Stimulated activated naive CD4-positive, alpha-beta T cell (primary cell): ENCODE measurements at places on chromosomes 6 and 20.

DNA sequence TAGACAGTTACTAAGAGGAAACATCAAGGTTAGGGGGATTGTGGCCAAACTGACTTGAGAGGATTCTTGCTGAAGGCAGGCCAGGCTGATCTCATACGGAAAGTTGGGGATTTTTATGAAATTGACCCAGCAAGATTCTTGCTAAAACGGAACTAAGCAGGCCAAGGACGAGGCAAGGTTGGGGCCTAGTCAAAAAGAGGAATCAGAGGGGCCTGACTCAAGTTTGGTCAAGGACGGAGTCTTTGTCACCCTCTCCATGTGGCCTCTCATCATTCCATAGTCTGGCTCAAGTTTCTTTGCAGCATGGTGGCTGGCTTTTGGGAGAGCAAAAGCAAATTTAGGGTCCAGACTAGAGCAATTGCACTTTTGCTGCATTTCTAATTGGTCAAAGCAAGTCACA, 7.9 kb upstream of the HECA start:
- no peak for DNase-seq

DNA sequence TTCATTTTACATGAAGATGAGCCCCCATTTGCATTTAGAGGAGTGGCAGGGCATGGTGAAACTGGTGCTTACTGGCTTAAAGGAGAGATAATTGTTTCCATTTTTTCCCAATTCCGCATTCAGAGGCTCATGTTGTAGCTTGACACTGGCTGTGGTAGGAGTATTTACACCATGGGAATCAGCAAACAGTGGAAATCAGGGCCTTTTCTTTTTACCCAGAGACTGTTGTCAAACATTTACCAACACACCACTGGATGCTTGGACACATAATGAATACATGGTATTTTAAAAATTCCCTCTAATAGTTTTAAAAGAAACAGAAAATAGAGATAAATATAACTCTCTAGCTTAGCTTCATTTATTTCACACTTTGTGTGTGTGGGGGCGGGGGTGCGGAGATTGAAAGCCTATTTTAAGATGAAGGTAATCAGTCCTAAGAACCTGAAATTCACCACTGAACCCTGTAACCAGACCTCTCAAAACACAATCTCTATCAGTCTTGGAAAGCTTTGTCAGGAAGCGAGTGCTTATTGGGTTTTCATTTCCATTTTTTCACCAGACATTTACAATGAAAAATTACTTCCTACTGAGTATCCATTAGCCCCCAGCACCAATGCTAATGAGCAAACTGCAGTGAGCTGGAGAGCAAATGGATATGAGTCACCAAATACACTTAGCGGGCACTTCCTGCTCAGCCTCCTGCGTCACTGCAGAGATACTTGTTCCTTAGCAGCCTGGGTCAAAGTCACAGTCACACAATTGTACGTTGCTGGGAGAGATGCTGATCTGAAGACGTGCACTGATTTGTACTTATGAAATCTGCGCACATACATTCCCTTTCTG, 532.0 kb downstream of the BCKDHB start:
- no peak for DNase-seq

DNA sequence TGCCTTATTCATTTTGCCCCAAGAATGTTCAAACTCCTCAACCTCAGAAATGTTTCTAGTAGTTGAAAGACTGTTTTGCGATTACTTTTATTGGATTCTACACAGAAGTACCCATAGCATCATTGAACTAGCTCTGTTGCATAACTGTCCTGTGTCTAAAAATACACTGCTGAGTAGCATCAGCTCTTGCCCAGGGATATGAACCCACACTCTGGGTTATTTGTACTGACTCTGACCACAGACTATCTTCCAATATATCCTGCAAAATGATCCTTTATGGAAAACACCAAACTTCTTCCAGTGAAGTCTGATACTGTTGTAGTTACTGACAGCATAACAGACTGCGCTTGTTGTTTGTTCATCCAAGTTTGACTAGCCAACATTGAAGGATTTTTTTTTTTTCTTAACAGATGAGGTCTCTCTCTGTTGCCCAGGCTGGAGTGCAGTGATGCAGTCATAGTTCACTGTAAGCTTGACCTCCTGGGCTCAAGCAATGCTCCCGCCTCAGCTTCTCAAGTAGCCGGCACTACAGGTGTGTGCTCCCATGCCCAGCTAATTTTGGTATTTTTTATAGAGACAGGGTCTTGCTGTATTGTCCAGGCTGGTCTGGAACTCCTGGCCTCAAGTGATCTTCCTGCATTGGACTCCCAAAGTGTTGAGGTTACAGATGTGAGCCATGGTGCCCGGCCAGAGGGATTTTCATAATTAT, 49.9 kb downstream of the TULP4 start:
- no peak for DNase-seq

GRCh38 chr20:47960277-47960676, 175.0 kb upstream of the SULF2 start:
- no peak for DNase-seq

DNA sequence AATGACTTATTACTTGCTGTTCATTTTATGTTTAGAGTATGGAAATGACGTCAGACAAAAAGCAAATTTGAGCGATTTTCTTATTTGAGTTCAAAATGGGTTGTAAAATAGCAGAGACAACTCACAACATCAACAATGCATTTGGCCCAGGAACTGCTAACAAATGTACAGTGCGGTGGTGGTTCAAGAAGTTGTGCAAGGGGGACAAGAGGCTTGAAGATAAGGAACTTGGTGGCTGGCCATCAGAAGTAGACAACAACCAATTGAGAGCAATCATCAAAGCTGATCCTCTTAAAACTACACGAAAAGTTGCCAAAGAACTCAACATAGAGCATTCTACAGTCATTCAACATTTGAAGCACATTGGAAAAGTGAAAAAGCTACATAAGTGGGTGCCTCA, 43.8 kb downstream of the REV3L start:
- no peak for DNase-seq

DNA sequence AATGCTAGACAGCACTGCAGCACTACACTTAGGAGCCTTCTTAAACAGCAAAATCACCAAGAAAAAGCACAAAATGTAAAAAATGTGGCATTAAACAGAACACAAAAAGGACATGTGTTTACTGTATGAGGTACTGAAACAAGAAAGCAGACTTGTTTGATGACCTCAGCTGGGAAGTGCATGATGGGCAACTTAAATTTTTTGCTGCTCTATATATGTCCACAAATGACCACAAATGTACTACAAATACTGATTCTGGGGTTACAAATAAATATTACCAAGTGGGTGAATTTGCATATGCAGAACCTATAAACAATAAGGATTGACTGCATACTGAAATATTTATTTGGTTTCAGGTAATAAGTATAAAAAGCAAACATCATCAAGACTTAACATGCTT, 13.1 kb downstream of the RAB23 start:
- no peak for DNase-seq

- no peak for DNase-seq
Measured at GRCh38 chr6:137240168-137240567, 21.0 kb upstream of the IFNGR1 start.

GRCh38 chr6:28525496-28526039, at the start of gene GPX5:
TSS of gene GPX5 (plus strand) at chr6:28525881. CDS start at chr6:28526014, 133 bp downstream.
- DNase-seq, result no peak

- no peak for DNase-seq
Measured at GRCh38 chr6:170258407-170258806, 32.5 kb downstream of the DLL1 start.

- DNase-seq, result no peak
Measured at GRCh38 chr20:62056975-62057374, 8.7 kb downstream of the TAF4 start.

DNA sequence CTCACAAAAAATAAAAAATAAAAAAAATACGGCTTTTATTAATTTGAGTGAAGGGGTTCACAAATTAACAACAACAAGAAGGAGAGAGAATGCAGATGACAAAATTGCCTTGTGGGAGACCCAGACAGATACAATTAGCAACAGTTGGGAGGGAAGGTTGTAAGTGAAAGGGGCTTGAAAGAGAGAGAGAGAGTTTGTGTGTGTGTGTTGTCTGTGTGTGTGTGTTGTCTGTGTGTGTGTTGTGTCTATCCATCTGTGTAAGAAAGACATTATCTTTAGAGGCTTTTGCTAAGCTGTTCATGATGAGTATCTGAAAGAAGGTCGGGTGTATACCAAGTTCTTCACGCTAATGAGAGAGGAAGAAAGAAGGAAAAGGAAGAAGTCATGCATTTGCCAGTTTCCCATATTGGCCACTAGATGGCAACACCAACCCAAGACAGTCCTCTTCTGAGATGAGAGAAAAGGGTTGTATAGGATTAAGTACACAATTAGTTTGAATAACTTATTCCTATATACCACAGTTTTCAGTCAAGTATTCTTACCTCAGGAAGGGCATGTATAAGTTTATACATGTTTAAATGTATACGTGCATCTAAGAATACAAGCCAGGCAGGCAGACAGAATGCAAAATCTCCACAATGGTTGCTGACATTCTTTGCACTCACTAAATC, 63.7 kb upstream of the CD2AP start:
- peak; percentile 19 for DNase-seq

DNA sequence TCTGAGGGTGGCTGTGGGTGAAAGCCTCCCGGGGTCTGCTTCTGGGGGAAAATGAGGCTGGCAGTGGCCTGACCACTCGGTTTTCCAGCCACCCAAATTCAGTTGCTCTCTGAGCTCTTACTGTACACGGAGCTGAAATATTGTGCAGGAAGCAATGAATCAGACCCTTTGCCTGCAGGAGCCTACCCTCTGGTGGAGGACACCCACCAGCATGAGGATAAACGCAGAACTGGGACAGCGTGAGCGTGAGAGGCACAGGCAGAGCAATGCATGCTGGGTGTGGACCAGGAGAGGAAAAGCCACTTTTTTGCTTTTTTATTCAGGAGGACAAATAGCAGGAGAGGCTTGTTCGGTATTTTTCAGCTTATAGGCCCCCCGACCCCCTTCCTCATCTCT, 298.0 kb downstream of the QKI start:
- no peak for DNase-seq

- peak; percentile 67 for DNase-seq
Measured at GRCh38 chr6:53179961-53180651, 31.5 kb upstream of the GCM1 start.

- no peak for DNase-seq
Measured at GRCh38 chr20:54340206-54340605, 132.3 kb downstream of the PFDN4 start.

DNA sequence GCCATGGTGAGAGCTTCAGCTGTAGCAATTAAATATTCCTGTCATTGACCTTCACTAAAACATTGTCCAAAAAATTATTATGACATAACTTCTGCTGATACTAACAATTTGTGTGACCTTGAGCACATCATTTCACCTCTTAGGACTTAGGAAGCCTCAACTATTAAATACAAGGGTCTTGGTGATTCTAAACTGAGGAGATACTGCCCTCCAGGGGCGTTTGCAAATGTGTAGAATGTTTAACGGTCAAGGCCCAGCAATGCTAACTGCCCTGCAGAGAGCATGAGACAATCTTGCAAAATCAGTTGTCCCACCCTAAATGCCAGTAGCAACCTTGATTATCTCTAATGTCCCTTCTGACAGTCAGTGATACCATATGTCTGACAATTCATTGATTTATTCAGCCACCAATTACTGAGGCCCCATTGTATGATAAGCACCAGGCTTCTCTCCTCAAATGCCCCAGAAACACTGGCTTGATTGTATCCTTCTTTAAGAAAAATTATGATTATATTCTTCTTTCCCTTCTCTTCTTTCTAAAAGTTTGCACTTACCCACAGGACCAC, 284.1 kb upstream of the PLN start:
- DNase-seq, result no peak

DNA sequence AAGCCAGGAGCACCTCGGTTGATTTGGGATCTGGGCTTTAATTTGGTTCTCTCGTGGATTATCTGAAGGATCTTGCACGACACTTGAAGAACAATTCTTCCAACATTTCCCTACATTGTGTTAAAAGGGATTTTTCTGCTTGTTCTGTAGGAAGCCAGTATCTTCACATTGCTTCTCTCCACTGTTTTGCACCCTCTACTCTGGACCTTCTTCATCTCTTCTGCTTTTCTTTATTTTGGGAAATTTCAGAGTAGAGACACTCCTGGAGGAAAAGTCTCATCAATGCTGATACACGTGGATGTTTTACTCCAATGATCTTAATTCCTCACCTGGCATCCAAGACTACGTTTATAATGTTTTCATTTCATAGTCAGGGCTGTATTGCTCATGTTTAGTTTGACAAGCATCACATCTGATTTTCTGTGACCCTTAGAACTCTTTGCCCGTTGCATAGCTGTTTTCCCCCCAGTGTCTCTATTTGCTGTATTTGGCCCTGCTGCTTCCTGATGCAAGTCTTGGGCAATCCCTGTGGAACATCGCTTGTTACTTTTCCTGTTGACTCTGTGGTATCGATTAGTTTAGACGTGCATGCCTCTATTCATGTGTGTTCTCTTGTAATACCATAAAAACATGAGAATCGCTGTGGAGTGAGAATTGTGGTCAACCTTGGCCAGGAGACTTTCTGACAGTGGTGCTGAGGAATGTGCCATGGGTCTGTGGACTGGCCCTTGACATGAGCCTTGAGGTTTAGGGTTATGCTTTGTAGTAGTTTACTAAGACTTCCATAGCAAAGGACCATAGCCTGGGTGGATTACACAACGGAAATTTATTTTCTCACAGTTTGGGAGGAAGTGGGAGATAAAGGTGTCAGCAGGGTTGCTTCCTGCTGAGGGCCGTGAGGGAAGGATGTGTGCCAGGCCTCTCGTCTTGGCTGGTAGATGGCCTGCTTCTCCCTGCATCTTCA, 12.5 kb downstream of the PLCB1 start:
- no peak for DNase-seq

GRCh38 chr6:12266571-12266970, 23.6 kb upstream of the EDN1 start:
- DNase-seq, result no peak

DNA sequence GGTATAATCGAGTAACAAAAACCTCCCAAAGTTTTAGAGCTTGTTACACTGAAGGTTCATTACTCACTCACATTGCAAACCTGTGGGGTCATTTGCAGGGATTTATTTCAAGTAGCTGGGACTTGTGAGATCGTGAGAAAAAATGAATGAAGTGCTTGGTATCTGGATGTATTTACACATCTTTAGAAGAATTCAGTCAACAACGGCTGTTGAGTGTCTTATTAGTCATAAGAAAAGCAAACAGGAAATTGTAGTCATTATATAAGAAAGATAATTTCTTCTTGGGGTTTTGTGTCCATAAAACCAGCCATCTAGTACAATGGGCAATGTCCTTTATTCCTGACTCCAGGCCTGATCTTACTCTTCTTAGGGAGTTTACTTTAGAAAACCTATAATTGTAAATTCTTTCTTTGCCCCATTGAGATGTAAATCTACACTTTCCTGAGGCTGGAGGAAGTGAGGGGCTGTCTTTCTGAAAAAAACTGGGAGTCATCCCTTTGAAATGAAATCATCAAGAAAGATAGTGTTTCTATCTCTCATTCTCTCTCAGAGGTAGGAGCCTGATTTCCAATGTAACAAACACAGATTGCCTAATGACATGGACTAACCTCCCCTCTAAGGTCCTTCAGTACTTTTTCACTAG, 202.5 kb upstream of the ASCC3 start:
- DNase-seq, result no peak
